ENCODE measurements at places on chromosomes 12 and 14.

DNA sequence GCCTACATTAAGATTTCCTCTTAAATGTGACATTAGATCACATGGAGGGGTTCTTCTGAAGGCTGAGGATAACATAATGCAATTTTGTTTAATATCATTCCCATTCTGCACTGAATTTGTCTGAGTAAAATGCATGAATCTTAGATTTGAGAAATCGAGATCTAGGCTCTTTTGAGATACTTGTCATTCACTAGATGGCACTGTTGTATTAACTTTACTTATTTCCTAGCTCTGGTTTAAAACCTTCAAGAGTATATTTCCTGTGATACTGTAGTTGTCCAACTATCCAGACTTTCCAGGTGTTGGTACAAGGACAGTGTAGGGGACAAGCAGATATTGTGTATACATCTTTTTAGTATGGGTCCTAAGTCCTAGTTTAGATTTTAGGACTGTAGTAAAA lies 91.7 kb upstream of the SEL1L start:
- DNase-seq, result peak; percentile 24

GRCh38 chr12:129257524-129257923 lies 404.2 kb downstream of the GLT1D1 start:
- no peak for DNase-seq

- no peak for DNase-seq
These were observed 270.5 kb downstream of the C12orf75 start for GRCh38 chr12:105600911-105601545.

DNA sequence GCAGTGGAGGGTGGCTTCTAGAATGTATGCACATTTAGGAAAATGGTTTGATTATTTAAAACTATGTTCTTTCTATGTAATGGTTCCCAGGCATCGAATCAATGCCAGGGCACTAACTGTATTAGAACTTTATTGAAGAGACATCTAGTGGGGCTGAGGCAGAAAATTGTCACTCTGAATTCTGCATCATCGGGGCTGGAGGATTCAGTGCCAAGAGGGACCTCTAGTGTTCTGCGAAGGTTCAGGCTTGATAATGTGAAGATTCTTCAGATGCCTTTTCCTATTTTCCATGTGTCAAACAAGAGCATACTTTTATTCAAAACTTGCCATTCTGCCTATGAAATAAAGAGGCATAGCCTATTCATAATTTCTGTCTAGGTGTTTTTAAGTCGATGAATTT lies 146.3 kb downstream of the CAND1 start:
- DNase-seq, result peak; percentile 12

DNA sequence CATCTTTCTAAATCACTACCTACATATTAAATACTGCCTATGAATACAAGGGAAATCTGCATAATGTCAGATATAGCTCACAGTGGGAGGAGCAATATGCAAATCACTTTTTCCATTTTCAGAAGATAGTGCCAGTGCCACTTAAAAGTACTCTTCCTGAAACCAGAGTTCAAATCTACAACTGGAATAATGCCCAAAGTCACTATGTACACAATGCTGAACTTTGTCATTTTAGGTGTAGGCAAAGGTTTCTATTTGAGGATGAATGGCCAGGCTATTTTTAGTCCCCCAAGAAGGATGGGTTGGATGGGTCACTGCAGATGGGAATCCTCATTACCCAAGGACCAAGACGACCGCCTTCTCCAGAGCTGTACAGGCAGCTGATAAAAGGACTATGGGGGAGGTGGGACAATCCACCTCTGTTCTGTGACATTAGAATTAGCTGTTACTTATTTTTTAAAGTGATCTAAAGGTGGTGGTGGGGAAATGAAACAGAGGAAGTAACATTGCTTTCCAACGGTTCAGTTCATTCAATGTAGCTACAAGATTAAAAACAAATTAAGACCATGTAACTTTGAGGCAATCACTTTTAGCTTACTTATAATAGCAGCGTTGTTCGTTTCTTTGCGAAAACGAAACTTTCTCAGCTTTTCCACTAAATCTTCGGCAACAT lies 5.6 kb downstream of the GMFB start:
- DNase-seq, result no peak

DNA sequence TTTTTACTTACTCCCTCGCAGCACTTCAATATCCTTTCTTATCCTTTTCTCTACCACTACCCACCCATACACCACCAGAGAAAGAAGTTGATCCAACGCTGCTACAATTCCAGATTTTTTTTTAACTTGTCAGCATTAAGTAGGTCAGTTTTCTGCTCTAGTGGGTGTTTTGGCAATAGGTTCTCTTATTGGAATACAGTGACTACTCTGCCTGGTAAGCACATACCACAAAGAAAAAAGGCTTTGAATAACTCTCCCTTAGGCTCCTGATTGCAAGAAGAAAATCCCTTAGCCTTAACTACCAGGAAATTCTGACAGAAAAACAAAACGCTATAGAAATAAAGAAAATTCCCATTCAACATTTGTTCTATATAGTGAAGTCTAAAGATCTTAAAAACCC lies 72.0 kb downstream of the NUMB start:
- no peak for DNase-seq

DNA sequence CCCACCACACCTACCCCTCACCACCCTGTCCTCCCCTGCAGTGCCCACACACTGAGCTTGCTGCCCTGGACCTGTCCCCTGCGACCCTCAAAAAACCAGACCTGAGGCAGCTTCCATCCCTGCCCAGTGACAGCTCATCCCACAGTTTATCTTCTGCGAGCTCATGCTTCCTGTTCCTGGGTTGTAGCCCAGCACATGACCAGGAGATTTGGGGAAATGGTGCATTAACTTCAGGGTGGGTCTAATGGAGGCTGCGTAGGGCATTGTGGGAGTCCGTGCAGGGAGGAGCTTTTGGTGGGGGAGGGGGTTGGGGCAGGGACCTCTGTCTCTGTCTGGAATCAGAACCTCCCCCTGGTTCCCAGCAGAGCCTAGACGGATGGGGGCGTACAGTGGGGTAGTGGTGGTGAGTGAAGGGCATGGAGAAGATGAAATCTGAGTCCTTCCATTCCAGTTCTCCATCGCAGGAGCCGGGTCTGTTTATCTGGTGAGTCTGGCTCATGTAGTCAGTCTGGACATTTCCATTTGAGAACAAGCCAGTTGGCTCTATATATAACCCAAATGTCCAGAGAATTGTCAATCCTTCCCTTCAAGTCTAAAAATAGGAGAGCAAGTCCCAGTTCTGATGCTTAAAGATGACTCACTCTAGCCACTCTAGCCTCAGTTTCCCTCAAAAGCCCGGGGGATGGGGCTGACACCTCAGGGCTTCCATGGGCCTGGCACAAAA lies 270.9 kb downstream of the CACNA1C start:
- peak; percentile 49 for DNase-seq

GRCh38 chr12:131803961-131804521 lies 24.2 kb upstream of the MMP17 start:
- DNase-seq, result peak; percentile 18

GRCh38 chr12:23472329-23472971 lies 477.0 kb downstream of the SOX5 start:
- DNase-seq, result no peak

DNA sequence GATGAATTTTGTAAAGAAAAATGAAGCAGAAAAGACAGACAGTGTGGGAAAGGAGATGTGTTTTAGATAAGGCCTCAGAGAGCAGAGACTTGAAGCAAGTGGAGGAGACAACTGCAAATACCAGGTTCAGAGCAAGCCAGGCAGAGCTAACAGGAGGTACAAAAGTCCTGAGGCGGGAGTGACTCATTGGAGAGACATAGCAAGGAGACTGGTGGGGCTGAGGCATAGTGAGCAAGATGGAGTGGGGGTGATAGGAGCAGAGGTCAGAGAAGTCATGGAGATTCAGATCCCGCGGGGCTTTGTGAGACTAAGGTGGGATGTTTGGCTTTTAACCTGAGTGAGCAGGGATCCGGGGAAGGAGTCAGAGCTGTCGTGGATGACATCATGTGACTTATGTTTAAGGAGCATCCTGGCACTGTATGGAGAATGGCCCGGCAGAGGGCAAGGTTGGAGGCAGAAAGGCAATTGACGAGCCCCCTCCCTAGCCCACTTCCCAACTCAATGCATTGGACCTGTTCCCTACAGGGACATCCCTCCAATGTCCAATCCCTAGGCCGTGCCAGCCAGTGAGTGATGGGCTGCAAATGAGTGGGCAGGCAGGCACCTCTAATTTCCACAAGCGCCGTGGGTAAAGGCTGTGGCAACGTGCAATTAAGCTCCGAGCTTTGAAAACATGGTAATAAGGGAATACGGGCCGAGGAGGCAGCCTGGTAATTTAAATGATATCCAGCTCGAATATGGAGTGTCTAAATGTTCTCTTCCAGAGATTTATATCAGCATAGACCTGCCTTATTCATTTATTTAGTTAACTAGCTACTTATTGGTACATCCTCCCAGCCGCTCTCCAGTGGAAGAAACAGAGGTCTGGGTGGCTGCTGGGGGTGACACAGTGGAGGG lies 206.8 kb upstream of the LHX5 start:
- no peak for DNase-seq

- no peak for DNase-seq
These were observed 81.2 kb downstream of the SPPL3 start for GRCh38 chr12:120822832-120823503.

- DNase-seq, result no peak
These were observed 227.9 kb downstream of the ALG10B start for GRCh38 chr12:38544330-38545066.

DNA sequence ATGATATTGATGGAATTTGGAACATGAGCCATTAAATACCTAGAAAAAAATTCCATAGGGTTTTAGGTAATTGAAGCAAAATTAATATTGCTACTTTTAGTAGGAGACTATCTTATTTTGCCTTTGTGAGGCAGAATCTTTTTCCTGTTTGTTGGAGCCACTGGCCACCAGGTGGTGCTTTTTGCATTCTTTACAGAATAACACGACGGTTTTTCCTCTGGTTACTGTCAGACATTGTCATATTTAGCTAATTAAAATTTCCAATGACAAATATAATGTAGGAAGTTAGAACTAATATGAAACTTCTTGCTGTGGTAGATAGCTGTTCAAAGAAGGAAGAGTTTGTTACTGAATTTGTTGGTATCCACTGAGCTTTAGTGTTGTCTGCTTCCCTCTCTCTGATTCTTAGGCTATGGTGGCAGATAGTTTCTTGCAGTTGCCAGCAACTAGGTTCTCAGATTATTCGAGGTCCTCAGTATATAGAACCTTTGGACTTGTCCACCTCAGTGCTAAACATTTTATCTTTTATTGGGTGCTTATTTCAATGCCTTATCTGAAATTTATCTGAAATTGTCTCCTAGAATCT lies 25.7 kb downstream of the RAB21 start:
- DNase-seq, result peak; percentile 72

GRCh38 chr12:13128291-13128965 lies 25.0 kb upstream of the GSG1 start:
- DNase-seq, result no peak

GRCh38 chr12:78559416-78559815 lies 305.2 kb upstream of the SYT1 start:
- no peak for DNase-seq

DNA sequence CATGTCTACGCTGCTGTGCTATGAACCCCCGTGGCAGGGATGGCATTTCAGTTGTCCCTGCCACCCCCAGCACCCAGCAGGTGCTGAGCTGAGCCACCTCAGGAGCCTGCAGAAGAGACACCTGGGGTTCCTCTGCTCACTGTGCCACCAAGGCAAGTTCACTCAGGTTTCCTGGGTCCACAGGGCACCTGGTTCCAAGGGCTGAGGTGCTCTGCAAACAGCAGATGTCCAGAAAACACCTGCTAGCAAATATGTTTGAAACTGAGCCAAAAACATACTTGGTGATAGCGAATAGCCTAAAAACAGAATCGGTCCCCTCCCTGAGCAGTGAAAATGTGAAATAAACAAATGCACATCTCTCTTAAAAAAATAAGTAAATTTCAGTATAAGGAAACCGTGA lies 35.6 kb upstream of the GPR68 start:
- DNase-seq, result no peak

DNA sequence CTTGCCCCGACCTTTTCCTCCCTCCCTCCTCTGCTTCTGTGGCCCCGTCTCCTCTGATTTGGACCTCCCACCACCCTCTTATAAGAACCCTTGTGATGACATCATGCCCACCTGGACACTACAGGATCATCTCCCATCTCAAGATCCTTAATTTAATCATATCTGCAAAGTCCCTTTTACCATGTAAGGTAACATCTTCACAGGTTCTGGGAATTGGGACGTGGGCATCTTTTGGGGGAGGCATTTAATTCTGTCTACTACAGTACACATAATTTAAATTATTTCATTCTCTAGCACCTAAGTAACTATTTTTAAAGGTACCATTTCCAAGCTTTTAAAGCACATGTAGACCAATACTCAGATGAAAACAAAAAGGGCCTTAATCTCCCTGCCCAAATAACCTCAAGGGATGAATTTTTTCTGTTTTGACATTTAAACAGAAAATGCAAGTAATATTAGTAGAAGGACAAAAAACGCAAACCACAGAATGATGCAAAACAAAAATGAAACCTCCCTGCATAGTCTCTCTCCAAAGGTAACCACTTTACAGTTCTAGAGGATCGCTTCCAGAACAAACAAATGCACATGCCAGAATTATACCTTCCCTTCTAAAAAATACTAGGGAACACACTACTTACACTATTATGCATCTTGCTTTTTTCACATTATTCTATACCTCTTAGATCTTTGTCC lies 222.1 kb downstream of the AACS start:
- DNase-seq, result no peak

GRCh38 chr12:109541413-109541726 lies 31.9 kb downstream of the MMAB start:
- no peak for DNase-seq

DNA sequence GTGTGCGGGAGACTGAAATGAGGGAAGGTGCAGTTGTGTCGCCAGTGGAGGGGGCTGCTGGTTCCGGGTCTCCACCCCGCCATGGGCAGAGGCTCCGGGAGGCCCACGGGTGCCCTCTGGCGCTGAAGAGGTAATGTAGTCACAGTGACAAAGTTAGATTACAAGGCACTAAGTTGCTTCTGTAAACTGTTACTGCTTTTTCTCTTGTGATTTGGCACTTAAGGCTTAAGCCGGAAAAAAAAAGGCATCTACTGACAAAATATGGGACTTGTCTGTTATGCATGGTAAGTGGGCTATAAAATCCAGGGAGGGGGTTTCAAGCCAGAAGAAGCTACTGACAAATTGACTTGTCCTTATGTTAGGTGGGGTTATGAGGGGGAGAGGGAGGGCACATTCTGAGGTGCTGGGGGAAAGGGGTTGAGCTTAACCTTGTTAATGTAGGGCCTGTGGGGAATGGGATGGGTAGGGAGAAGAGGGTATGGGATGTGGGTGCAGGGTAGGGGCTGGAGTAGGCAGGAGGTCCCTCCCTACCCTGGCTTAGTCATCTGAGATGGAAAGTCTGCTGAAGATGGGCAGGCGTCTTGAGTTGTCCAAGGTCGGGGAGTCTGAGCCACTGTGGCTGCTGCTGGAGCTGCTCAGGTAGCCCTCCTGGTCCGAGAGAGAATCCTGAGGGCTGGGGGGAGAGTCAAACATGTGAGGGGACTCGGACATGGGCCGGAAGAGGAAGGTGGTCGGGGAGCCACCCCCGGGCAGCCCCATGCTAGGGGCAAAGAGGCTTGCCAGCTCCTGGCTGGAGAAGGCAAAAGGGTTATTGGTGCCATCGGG lies 3.7 kb downstream of the ZFP36L1 start:
- DNase-seq, result peak; percentile 80
